ENCODE measurements at places on chromosomes 7 and 10.

- DNase-seq = peak; percentile 99
Measured at GRCh38 chr7:101882595-101883564, 65.5 kb downstream of the CUX1 start.

DNA sequence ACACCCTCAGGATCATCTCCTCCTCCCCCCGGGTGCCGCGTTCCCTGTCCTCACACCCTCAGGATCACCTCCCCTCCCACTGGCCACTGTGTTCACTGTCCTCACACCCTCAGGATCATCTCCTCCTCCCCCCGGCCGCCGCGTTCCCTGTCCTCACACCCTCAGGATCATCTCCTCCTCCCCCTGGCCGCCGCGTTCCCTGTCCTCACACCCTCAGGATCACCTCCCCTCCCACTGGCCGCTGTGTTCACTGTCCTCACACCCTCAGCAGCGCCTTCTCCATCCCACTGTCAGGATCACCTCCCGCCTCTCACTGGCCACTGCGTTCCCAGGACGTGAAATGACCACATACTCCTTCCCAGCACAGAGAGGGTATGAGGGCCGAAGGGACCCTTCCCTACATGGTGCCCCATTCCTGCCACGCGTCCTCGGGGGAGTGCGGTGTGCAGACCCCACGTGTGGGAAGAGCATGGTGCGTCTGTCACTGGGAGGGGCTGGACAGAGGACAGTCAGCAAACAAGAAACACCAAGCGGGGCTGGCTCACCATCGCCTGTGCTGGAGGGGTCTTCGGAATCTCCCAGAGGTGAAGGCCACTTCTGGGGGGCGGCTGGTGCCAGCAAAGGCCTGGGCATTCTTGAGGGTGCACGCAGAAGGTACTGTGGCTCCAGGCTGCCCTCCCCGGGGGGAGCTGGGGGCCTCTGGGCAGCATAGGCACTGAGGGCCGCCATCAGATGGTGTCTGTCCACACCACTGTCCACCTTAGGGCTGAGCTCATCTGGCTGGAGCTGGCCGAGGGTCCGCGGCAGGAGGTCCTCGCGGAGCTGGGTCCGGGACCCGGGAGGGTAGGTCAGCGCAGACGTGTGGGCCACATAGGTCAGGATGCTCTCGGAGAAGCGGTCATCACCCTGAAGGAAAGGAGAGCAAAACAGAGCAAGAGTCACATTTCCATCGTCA lies 421.0 kb downstream of the PTPRN2 start:
- no peak for DNase-seq

- no peak for DNase-seq
Measured at GRCh38 chr10:104434601-104435000, 81.0 kb downstream of the CFAP58 start.

GRCh38 chr10:11578802-11579255 lies 32.6 kb downstream of the USP6NL start:
- no peak for DNase-seq

DNA sequence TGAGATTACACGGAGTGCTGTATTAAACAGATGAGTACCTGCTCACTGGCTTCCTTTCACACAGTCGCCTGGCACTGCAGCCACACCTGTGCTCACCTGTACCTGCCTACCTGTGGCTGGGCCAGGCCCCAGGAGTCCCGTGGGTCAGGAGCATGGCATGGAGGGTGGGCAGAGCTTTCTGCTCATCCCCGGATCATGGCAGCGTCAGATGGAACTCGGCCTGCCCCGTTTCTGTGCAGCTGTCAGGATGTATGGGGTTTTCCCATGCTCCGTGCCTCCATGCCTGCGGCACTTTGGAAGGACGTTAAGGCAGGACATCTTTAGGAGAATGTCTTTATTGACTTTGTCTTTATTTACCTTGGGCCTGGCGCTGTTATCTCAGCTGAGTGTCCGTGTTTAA lies 112.2 kb downstream of the MGMT start:
- DNase-seq = no peak

DNA sequence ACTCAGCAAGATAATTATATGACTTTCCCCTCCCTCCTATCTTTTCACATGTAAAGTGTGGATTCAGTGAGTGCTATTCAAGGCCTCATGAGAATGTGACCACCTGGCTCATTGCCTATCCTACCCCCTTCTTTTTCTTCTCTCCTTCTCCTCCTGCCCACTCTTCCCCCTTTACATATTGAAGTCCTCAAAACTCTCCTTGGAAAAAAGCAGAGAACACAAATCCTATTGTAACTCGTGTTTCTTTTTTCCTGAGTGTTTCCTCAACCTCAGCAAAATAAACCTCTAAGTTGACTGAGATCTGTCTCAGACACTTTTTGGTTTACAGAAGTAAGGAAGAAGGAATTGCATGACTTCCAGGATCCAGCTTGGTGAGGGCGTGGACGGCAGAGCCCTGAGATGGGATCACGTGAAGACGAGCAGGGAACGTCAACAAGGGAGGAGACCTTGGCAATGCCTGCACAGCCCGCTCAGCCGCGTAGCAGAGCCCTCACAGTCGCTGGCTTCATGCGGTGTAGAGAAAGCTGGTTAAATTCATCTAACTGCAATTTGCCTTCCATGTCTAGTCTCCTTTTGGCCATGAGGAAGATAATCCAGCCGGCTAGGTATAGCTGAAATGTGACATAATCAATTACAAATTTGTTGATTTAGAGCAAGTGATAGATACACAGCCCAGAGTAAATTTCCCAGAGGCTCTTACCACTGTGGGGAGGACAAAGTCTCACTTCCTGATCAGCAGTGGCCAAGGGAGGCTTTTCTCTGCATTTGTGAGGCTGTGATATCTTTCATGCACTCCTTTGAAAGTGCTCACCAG lies 75.7 kb downstream of the LYZL2 start:
- DNase-seq = peak; percentile 25

- DNase-seq = no peak
Measured at GRCh38 chr10:42482411-42482810, 156.0 kb downstream of the ZNF33B start.

DNA sequence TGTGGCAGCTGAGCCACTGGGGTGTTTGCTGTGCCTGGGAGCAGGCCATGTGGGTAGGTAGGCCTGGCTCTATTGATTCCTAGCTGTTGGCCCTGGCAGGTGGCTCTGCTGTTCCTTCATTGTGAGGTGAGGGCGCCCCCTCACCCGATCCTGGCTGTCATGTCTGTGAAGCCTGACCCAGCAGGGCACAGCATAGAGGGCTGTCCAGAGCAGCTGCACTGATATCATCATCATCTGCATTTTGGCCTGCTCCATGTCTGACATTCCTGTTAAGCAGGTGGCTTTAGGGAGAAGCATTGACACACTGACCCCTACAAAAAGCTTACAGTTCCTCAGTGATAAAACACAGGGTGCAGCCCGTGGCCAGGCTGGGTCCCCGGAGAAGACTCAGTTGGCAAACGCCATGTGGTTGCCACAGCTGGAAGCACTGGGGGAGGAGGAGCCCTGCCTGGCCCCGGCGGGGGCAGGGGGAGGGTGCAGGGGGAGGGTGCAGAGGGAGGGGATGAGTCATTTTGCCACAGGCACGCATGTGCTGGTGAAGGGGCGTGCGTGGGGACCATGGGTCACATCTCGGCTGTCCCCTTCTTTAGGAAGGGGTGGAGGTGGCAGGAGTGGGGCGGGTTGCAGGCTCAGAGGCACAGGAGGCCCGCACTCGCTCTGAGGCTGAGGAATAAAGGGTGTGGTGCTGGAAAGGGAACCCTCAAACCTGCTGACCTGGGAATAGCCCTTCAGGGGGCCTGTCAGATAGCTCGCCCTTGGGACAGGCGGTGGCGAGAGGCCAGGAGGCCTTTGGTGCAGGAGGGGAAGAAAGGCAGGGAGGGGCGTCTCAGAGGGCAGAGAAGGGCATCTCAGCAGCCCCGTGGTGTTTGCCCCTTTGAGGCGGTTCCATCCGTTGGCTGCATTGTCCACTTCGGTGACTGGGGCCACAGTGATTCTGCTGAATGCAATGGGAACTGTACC lies 31.6 kb downstream of the IKZF1 start:
- DNase-seq = no peak

- no peak for DNase-seq
Measured at GRCh38 chr10:77226452-77226851, 411.2 kb downstream of the KCNMA1 start.

- DNase-seq = no peak
Measured at GRCh38 chr10:88923520-88923919, 29.1 kb downstream of the ACTA2 start.

- DNase-seq = no peak
Measured at GRCh38 chr10:98423691-98424120, 8.7 kb upstream of the PYROXD2 start.

GRCh38 chr10:76560338-76560737 lies 1077.3 kb downstream of the KCNMA1 start:
- no peak for DNase-seq

GRCh38 chr10:97943294-97943693 lies 87.1 kb downstream of the CRTAC1 start:
- DNase-seq = no peak

GRCh38 chr10:116636976-116637375 lies 16.2 kb downstream of the PNLIPRP2 start:
- no peak for DNase-seq

DNA sequence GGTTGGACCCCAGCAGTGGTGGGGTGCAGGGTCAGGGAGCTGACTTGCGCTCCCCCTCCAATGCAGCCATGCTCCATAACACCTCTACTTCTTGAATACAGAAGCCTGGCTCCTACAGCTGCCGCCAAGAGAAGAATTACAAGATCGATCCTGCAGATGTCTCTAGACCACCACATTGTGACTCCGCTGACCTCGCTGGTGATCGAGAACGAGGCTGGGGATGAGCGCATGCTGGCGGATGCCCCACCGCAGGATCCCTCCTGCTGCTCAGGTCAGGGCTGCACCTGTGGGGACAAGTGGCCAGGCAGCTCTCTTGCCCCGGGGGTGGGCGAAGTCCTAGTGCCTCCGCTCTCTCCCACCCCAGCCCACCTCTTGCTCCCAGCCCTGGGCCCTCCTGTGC lies 31.7 kb downstream of the ITIH2 start:
- no peak for DNase-seq

- DNase-seq = no peak
Measured at GRCh38 chr10:95330966-95331453, 40.2 kb upstream of the PDLIM1 start.

GRCh38 chr7:20744954-20745446 lies 41.7 kb downstream of the SP8 start:
- DNase-seq = no peak

DNA sequence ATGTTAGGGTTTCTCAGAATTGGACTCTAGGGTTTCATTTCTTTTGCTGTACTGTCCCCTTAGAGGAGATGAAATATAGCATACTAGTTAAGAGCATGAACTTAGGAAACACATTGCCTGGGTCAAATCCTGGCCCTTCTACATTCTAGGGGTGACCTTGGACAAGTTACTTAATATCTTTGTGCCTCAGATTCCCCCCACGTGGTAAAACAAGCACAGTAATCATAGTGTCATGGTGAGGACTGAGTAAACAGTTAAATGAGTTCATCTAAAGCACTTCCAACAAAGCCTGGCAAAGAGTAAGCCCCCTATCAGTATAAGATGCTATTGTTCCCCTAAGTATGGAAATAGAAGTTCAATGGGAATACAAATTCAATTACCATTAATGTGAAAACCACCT lies 5.1 kb downstream of the DPY19L1 start:
- DNase-seq = no peak

DNA sequence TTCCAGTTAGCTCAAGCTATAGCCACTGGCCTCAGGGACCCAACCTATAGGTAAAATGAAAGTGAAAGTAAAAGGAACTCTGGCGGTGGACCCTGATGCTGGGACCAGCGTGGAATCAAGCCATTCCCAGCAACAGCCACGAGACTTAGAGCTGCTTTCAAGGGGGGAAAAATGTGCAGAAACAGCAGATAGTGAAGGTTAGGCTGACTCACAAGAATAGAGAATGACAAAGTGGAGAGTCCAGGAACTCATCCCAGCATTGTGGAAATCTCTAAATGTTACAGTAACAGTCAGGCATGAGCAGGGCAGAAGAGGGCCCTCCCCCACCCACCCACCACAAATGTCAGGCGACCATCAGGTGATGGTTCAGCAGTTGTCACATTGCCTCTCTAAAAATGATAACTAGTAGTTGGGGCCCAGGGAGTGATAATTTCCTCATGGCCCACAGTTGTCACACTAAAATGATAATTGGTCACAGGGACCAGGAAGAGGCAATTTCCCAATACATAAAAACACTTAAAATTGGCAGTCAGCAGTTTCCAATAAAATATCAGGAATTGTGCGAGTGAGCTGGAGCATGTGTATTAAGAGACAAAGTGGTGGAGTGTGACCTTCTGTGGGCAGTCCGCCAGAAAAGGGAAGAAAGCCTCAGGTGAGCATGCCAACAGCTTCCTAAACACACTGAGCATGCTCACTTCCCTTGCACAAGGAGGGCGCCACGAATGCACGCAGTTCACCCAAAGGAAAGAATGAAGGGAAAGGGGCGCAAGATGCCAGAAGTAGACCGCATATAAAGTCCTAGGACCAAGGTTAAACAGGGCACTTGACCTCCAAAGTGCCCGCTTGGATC lies 129.8 kb upstream of the PPP1R3A start:
- no peak for DNase-seq

- DNase-seq = no peak
Measured at GRCh38 chr10:59654007-59654406, 55.6 kb downstream of the SLC16A9 start.

DNA sequence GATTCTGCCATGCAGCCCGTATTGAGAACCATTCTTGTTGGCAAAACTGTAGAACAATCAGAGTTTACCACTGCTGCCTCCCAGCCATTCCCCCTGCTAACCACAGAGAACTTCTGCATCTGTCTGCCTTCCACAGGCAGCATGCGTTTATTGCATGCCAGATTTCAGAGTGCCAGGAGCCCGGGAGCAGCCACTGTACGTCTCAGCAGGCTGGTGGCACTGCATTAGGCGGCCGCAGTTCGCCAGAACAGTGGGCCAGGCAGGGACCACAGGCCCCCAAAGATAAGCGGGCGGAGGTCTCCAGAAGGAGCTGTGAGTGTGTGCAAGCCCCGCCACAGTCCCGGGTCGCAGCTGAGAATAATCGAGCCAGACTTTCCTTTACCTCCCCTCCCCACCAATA lies 31.8 kb downstream of the ZNF467 start:
- no peak for DNase-seq

- no peak for DNase-seq
Measured at GRCh38 chr10:86757113-86757972, 924 bp downstream of the BMPR1A start.

- no peak for DNase-seq
Measured at GRCh38 chr10:131901181-131901829, 497 bp downstream of the PPP2R2D start.

DNA sequence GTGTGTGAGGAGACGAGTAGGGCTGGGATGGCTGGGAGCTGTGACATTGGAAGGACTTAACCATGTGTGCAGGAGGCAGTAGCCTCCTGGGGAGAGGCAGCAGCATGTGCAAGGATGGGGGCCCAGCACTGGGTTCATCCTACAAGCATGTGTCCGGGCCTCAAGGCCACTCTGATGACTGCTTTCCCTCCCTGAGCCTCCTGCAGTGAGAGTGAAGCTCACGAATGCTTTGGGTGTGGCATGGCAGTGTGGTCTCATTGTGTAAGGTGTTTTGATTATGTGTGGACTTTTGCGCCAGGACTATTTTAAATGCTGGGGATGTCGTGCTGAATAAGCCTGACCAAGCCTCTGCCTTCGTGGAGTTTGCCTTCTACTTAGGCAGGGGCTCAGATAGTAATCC lies 122.0 kb upstream of the INSYN2A start:
- DNase-seq = no peak
